ENCODE measurements at places on chromosomes 2 and 18.

- no peak for DNase-seq
Observed at GRCh38 chr2:70987386-70987785, 7.3 kb downstream of the TEX261 start.

- no peak for DNase-seq
Observed at GRCh38 chr2:39433586-39434195, 3.4 kb downstream of the MAP4K3 start.

GRCh38 chr2:232539298-232540231, at the start of gene CHRNG:
TSS of gene CHRNG (plus strand) at chr2:232539692. CDS start at chr2:232539748, 56 bp downstream.
- DNase-seq = no peak

DNA sequence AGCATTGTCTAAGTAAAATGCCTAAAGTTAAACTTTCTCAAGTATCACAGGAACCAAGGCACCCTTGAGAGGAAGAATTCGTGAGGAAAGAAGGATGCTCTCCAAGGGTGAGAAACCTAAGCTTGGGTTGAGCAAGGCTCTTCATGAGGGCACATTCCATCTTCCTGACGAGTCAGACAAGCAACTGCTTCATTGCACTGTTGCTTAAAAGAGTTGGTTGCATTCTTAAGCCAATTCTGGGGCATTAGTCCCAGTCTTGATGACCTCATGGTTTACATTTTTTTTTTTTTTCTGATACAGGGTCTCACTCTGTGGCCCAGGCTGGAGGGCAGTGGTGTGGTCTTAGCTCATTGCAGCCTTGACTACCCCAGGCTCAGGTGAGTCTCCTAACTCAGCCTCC, 237.5 kb downstream of the ACTR3 start:
- no peak for DNase-seq

- DNase-seq = peak; percentile 19
Observed at GRCh38 chr2:177355874-177356273, 36.7 kb upstream of the AGPS start.

GRCh38 chr2:191322828-191323506, 77.8 kb downstream of the MYO1B start:
- no peak for DNase-seq

- DNase-seq = no peak
Observed at GRCh38 chr18:43396266-43396665, 119.0 kb upstream of the SYT4 start.

- DNase-seq = no peak
Observed at GRCh38 chr2:18506883-18507509, 53.5 kb downstream of the RDH14 start.

DNA sequence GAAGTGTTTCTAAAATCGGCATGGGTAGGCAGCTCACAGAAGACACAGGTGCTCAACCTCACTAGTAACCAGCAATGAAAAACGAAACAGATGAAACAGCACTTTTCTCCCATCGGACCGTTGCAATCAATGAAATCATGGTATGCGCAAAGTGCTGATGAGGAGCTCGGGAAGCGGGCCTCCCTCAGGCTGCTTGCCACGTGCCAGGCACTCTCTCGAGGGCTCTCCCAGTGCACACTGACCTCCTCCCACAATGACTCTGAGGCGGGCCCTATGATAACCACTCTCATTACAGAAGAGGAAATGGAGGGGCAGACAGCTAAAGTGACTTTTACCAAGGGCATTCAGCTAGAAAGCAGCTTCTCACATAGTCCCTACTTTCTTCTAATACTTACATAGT, 3.8 kb upstream of the ANKRD23 start:
- no peak for DNase-seq

- no peak for DNase-seq
Observed at GRCh38 chr2:71880846-71881610, 266.6 kb downstream of the CYP26B1 start.

GRCh38 chr2:17309741-17310339, 208.4 kb downstream of the RAD51AP2 start:
- peak; percentile 64 for DNase-seq

- no peak for DNase-seq
Observed at GRCh38 chr18:61651145-61651879, 241.5 kb downstream of the RNF152 start.

GRCh38 chr2:181239201-181239799, 217.9 kb upstream of the ITGA4 start:
- DNase-seq = peak; percentile 64

GRCh38 chr2:126568734-126569133, 87.2 kb upstream of the GYPC start:
- DNase-seq = no peak

GRCh38 chr2:163182764-163183354, 344.3 kb upstream of the KCNH7 start:
- DNase-seq = peak; percentile 37

DNA sequence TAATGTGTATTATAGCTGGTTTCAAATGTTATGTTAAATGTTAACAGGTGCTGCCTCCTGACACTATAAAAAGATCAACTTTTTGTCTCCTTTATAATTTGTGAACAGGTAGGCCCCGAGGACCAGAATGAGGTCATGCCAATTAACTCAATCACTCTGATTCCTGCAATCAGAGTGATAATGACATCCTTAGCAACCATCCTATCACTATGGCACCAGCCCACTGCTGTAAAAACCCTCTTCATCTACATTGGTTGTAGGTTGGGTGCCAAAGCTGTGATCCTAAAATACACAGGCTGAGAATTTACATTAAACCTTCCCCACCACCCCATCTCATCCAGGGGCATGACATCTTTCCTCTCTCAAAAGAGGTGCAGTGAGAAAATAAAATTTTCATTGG, 103.5 kb downstream of the CPO start:
- DNase-seq = no peak

- DNase-seq = no peak
Observed at GRCh38 chr2:123080331-123080730, 944.8 kb upstream of the CNTNAP5 start.

- no peak for DNase-seq
Observed at GRCh38 chr2:45992021-45992740, 305.0 kb upstream of the EPAS1 start.

DNA sequence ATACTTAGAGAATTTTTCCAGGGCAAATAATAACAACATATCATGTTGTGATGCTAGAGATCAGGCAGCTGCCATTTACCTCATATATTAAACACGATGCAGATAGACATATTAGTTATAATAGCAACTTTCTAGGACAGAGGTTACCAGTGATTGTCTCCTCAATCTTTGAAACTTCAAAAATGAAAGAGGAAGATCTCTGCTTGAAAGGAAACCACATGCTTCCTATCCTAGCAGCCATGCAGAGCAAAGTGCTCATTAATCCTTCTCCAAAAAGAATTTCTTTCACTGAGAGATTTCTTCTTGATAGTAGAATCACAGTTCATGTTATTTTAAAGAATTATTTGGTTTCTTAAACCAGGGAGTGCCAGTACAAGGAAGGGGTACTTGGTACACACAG, 317.2 kb downstream of the CPS1 start:
- no peak for DNase-seq

DNA sequence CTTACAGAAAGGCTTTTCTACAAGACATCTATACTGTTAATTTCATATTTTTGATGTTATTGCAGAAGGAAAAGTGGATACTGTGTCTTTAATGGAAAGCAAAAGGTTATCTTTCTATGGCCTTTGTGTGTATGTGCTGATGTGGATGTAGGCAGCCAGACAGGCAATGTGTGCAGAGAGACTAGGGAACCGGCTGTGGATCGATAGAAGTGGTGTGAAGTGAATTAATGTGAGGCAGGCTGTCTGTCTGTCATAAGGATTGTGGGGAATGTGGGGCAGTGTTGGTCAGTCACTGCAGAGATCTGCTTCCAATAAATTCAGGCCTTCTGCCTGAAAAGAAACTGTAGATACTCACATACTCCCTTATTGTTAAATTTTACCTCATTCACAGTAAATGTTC, 156.7 kb downstream of the WDR7 start:
- no peak for DNase-seq

DNA sequence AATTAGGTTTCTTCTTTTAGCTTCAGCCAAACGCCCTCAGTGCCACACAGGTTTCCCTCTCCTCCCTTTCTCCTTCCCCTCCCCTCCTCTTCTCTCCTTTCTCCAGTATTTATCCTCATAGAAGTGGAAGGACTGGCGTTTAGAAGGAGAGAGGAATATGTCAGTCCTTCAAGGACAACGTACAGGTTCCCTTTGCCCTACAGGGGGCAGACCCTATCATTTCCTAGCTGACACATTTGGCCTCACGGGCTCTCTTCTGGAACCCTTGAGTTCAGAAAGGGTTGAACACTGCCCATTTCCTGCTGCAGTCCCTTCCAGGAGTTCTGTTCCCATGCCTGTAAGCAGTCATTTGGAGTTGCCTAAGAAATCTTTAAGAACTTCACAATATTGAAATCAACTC, 46.1 kb downstream of the CDCA7 start:
- DNase-seq = peak; percentile 34

DNA sequence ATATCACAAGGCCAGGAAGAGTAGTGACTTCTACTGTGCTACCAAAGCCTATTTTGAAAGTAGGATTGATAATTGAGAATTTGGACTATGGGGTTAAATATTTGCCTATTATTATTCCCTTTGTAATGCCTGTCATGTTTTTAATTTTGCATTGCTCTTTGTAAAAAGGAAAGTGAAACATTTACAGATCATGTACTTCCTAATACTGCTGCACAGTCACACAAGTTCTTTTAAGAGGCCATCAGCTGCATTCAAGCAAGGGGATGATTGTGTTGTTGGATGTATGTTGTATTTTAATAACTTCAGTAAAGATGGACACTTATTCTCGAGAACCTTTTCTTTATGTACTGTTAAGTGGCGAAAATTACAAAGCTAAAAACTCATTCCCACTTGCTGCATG, 70.1 kb downstream of the PLEKHA3 start:
- DNase-seq = no peak
